ENCODE measurements at places on chromosomes 16 and 17.

- DNase-seq, result no peak
Measured at GRCh38 chr17:956905-957304, 22.7 kb downstream of the NXN start.

- DNase-seq, result no peak
Measured at GRCh38 chr17:75481194-75482068, 25.0 kb downstream of the TMEM94 start.

DNA sequence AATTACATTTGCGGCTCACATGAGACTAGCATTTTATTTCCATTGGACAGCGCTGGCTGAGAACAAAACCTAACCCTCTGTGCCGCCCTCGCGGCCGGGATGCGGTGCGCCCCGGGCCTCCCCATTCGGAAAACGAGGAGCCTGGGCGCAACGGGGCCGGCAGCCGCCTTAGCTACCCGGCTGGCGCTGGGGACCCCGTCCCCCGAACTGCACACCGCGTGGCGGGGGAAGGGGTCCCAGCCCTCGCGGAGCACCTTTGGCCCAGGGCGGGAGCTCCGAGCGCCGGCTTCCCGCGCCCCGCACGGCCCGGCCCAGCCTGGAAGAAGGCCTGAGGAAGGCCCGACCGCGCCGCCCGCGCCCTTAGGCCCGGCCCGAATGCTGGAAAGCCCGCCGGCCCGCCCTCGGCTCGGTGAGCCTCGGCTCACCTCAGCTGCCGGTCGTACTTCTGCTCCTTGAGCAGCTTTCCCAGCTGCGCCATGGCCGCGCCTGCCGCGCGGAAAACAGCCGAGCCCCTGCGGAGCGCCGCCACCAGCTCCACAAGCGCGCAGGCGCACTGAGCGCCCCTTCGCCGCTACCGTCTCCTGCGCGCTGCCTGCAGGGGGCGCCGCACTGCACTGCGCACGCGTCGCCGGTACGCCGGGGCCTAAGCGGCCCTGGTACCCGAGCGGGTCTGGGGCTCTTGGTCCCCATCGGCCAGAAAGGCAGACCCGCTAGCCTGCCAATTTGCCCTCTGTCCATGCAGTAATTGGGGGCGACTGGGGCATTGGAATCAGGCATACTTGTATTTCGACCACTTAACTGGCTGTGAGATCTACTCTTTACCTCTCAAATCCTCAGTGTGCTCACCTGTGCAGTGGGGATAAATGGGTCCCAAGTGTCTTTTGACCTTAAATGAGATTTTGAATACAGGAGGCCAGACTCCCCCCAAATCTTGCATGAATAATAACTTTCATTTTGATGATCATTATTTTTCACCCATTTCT is at the start of gene NAE1:
Gene NAE1, minus strand, starts transcription at position 555 of the 983 bp plus-strand sequence. Its CDS starts 77 bp downstream, at position 478.
- peak; percentile 93 for DNase-seq

- DNase-seq, result no peak
Measured at GRCh38 chr17:82239926-82240505, 11.2 kb downstream of the SLC16A3 start.

DNA sequence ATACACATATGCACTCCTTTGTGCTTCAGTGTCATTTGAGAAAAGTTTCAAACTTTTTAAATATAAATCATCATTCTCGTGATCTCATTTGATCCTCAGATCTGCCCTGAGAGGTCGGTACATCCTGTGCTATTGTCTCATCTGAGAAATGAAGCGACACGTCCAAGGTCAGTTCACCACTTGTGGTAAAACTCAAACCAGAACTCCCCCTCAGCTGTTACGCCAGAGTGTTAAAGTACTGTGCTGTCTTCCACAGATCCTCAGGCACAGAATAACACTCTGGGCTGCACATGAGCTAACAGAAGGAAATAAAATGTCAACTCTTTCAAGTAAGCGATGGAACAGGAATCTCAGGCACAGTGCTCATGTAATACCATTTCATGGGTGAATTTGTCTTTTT is 31.4 kb downstream of the ANKFN1 start:
- DNase-seq, result no peak

DNA sequence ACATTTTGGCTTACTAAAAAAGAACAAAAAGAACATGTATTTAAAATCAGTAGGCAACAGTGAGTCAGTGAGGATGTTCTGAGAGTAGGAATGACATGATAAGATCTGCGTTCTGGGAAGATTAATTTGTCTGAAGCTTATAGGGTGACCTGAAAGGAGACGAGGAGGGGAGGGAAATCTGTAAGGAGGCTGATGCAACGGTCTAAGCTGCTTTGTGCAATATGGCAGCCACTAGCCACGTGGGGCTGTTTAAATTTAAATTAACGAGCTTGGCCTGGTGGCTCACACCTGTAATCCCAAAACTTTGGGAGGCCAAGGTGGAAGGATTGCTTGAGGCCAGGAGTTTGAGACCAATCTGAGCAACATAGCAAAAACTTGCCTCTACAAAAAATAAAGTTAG is 181.6 kb upstream of the CACNG3 start:
- DNase-seq, result no peak

Data from stimulated activated naive CD8-positive, alpha-beta T cell treated with anti-CD3 and anti-CD28 coated beads, Interleukin-15, Interleukin-2, amounts not matched to agents 100 U/mL and 50 U/mL, for 24 hours (primary cell).